ENCODE measurements at places on chromosomes 4 and X.

GRCh38 chr4:28443801-28444412 is 1583.3 kb downstream of the STIM2 start:
- no peak for DNase-seq

DNA sequence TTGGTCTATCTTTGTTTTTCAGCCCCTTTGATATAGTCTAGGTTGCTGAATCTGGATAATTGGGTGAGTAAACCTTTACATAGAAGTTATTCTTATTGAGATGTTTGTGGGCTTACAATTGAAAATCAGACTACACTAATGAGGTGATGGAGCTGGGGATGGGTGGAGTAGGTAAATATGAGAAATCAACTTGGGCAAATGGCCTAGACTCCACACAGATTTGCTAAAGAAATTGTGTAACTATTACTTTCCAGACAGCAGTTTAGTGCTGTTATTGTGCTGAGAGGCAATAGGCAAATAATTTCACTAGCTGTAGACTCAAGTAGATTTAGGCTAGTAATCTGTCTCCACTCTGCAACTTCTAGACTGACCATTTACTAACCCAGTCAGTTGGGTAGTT is 8.2 kb downstream of the DIAPH2 start:
- DNase-seq = no peak

DNA sequence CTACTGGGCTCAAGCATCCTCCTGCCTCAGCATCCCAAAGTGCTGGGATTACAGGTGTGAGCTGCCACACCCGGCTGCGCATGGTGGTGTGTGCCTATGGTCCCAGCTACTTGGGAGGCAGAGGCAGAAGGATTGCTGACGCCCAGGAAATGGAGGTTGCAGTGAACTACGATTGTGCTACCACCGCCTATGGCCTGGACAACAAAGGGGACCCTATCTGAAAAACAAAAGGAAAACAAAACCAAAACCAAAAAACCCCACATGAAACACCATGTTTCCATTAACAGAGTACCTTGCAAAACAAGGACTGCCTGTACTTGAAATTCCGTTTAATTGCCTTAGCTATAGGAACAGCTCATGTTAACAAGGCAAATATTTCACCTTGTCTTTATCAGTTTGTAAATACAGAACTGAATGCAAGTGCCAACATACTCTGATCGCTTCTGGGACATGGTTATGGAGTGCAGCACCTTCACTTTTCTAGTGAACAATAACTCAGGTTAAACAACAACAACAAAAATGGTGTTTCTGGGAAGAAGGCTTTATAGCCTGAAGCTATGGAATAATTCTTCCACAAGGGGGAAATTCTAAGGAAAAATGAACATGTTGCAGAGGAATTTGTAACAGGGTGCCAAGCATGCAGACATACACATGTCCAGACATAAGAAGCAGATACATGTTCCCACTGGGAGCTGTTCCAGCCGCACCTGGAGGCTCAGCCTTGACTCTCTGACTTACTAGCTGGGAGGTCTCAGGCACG is 73.2 kb upstream of the STS start:
- no peak for DNase-seq

- DNase-seq = no peak
Measured at GRCh38 chr4:7356667-7357310, 77.9 kb downstream of the PSAPL1 start.

DNA sequence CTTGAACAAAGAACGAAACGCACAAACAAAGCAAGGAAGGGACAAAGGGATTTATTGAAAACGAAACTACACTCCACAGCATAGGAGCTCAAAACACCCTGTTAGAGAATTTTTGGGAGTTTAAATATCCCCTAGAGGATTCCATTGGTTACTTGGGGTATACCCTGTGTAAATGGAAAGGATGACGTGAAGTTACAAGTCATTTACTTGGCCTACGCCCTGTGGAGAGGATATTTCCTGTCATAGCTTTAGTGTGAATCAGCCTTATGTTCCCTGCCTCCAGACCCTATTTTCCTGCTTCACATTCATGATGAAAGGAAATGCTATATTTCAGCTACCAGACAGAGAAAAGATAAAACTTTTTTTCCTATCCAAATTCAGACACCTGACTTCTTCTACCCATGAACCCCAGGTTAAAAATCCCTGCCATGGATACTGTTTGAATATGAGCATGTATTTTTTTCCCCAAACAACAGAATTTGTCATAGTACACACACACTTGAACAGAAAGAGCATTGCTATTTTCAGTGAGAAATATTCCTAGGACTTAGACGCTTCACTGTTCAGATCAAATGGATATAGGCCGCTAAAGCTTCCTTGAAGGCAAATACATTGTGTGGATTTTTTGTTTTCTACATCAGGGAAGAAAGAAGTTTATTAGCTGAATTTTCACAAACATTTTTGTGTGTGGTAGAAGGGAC is 20.4 kb downstream of the PIN4 start:
- DNase-seq = no peak

- peak; percentile 23 for DNase-seq
Measured at GRCh38 chrX:9566150-9566621, 101.3 kb downstream of the TBL1X start.

GRCh38 chr4:166435449-166435848 is 562.4 kb downstream of the TLL1 start:
- DNase-seq = no peak

- DNase-seq = no peak
Measured at GRCh38 chr4:16767251-16767650, 131.2 kb downstream of the LDB2 start.

- DNase-seq = no peak
Measured at GRCh38 chr4:19623866-19624265, 627.8 kb upstream of the SLIT2 start.

GRCh38 chr4:118340109-118340508 is 12.7 kb downstream of the PRSS12 start:
- no peak for DNase-seq

GRCh38 chr4:78207541-78207940 is 150.4 kb downstream of the FRAS1 start:
- DNase-seq = no peak

- DNase-seq = peak; percentile 82
Measured at GRCh38 chr4:177005674-177006230, 213.0 kb upstream of the VEGFC start.

- DNase-seq = no peak
Measured at GRCh38 chr4:3689576-3690550, 76.3 kb upstream of the ADRA2C start.

GRCh38 chr4:109998867-109999584 is 86.3 kb downstream of the EGF start:
- peak; percentile 71 for DNase-seq

- no peak for DNase-seq
Measured at GRCh38 chr4:55949482-55949802, 697 bp downstream of the CEP135 start.
